Activated CD4-positive, CD25-positive, alpha-beta regulatory T cell (primary cell): ENCODE measurements at places on chromosomes 6 and 20.

GRCh38 chr6:3825851-3826581, 23.2 kb upstream of the FAM50B start:
- no peak for DNase-seq

- no peak for DNase-seq
Measured at GRCh38 chr6:27547157-27548075, 74.5 kb upstream of the ZNF184 start.

DNA sequence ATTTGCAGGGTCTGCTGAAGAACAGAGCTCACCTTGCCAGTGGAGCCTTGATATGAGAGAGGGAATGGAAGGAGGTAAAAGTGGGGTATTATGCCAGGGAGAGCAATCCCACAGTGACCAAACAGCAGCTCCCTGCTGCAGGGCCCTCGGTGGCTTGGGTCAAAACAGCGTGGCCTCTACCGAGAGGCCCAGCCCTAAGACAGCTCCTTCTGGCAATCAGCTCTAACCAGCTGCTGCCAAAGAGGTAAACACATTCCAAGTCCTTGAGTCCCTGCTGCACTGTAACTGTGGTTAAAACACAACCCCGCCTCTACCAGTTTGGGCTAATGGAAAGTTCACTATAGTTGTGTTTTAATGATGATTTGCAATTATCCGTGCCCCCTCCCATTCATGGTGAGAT, 1.4 kb upstream of the DAAM2 start:
- DNase-seq, result no peak

- DNase-seq, result no peak
Measured at GRCh38 chr6:106379951-106380350, 19.4 kb downstream of the CRYBG1 start.

GRCh38 chr20:63873477-63873971, 8.5 kb downstream of the TPD52L2 start:
- DNase-seq, result no peak

DNA sequence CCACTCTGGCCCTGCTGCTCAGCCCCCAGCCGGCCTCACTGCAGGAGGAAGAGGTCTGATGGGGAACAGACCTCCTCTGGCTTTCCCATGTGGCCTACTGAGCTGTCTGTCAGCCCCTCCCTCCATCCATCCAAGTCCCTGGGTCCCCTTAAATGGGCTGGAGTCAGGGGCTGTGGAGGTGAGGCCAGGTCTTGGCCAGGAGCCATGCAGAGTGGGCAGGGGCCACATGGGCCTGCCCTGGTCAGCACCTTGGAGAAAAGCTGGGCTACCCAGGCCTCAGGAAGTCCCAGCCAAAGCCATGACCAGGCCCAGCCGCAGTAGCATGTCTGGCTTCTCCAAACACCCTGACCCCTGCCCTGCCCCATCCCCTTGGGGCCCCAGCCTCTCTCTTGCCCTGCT, 6.3 kb downstream of the SPDEF start:
- no peak for DNase-seq

DNA sequence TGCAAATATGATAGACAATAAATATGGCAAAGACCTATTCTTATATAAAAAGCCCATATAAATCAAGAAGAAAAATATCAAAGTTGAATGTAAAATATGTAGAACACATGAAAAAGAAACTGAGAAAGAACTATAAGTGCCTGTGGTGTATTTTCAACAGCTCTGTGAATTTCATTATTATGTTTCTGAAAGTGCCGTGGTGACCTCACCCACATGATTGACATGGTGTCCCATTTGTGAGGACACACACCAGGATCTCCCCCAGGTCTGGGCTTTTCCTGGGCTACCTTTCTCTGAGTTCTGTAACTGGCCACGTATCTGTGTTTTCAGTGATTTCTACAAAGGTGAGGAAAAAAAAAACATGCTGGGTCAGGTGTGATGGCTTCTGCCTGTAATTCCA, 86.7 kb downstream of the BMP6 start:
- no peak for DNase-seq

- no peak for DNase-seq
Measured at GRCh38 chr20:11539450-11539849, 378.2 kb upstream of the BTBD3 start.

- no peak for DNase-seq
Measured at GRCh38 chr6:133312006-133312405, 70.8 kb downstream of the EYA4 start.

DNA sequence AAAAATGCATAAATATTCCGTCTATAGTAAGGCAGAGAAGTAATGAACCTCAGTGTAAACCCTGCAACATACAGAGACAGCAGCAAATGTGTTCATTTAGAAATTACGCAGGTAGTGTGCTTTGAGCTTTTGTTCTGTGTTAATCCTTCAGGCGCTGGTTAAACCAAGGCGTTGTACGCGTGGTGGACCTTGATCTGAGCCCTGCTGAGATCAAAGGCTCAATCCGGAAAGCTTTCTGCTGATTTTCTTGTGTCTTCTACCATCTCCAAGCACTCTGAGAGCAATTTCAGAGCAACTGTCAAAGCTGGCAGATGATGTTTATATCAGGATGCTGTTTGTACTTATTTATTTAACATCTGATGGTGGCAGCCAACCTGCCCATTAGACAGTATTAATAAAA, 382.8 kb downstream of the CDH26 start:
- DNase-seq, result no peak

GRCh38 chr20:53061192-53062108, 89.3 kb downstream of the TSHZ2 start:
- DNase-seq, result no peak

DNA sequence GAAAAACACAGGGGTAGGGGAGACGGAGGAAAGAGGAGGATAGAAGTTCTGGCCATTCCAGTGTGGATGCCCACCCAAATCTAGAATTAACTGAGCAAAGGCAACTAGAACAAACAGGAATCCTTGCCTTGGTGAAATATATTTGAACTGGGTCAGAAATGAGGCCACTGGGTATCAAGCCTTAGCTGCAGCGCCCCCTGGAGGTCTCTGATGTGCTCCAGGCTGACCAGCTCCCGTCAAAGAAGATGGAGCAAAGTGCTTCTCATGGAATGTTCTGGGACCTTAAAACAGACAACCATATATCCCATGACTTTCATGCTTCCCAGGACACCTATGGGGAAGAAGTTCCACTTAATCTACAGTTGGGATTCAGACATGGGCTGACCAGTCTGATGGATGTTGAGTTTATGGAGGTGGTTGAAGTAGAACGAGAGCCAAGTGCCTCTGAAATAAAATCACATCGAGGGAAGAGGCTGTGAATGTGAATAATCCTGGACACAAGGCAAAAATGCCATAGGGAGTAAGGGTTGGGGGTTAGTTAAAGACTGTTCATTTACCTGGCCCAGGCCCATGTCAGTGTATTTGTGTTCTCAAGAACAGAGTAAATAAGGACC, 50.4 kb downstream of the HLA-DPB1 start:
- DNase-seq, result peak; percentile 54

- DNase-seq, result no peak
Measured at GRCh38 chr6:146290589-146290901, 253.1 kb upstream of the RAB32 start.

DNA sequence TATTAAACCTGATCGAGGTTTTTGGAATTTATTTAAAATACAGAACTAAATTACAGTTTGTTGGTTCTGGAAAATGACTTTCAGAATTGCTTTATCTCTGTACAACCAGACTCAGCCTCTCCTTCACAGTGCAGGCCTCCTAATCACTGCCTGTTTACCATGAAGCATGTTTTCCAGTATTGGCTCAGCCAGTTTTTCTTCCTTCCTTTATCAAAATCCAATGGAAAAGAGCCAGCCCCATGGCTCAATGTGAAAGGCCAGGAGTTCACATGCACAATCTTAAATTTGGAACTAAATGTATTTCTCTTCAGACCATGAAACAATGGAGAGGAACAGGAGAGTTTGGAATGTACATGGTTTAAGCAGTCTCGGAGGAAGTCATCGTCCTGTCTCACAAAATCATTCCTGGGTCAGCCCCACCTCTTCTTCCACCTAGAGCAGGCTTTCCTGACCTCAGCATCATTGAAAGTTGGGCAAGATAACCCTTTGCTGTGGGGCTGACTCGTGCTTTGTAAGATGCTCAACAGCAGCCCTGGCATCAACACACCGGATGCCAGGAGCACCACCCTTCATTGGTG, 680.9 kb upstream of the AGPAT4 start:
- DNase-seq, result no peak

GRCh38 chr6:39425346-39426072, 103.0 kb upstream of the KCNK16 start:
- no peak for DNase-seq

- peak; percentile 72 for DNase-seq
Measured at GRCh38 chr6:44223319-44224028, at the start of gene SLC29A1. Gene SLC29A1 (plus strand): TSS chr6:44223595. CDS start chr6:44227314, 3,719 bp downstream.

DNA sequence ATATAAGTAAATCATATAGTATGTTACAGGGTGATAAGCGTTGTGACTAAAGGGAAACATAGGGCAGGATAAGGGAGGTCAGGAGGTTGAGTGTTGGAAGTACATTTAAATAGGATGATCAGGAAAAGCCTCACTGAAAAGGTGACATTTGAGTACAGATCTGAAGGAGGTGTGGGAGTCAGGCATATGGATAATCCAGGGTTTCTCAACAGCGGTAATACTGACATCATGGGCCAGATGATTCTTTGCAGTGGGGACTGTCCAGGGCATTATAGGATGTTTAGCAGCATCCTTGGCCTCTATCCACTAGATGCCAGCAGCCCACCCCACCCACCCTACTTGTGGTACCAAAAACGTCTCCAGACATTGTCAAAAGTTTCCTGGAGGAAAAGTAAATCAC, 292.6 kb upstream of the PREP start:
- DNase-seq, result no peak

DNA sequence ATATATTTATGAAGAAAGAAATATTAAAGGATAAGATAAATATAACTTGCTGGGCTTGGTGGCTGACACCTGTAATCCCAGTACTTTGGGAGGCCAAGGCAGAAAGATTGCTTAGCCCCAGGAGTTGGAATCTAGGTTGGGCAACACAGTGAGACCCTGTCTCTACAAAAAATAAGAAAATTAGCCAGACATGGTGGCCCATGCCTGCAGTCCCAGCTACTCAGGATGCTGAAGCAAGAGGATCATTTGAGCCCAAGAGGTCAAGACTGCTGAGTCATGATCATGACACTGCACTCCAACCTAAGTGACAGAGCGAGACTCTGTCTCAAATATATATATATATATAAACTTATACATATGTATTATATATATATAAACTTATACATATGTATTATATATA, 164.0 kb downstream of the MRPL14 start:
- no peak for DNase-seq

DNA sequence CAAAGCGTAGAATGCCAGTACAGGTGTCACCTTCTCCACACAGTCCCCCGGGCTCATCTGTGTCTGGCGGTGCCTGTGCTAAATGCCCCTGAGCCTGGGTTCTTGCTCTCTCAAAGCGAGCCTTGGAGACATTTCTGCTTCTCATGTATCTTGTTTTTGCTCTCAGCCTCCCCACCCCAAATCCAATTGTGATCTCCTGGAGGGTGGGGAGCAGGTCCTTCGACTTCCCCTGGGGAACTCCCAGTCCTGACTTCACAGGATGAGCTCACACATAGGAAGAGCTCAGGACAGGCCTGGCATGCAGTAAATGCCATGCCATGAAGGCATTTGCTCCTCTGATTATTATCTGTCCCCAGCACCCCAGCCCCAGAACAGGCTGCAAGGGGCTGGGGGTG, 58.1 kb downstream of the NOL4L start:
- DNase-seq, result no peak

DNA sequence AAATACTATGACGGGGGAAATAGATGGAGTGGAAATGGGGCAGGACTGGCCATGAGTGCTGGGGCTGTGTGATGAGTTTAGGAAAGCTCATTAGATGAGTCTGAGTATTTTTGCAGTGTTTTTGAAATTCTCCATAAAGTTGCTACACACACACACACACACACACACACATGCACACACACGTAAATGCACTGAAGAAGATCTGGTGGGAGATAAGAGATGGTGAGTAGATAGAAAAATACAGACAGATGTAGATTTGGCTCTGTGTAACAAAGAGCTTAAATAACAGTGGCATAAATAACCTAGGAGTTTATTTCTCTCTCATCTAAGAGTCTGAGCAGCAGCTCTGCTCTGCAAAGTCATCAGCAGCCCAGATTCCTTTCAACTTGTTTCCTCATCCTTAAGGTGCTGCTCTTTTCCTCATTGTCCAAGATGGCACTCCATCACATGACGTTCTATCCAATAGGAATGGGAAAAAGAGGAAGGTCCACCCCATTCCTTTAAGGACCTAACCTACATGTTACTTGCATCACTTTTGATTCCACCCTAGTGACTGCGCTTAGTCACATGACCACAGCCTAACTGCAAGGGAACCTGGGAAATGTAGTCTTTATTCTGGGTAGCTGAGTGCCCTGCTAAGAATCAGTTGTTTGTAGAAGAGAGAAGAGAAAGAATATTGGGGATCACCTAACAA, 76.4 kb downstream of the EYA2 start:
- no peak for DNase-seq

- DNase-seq, result peak; percentile 48
Measured at GRCh38 chr20:59149678-59150504, 13.7 kb upstream of the ZNF831 start.

GRCh38 chr20:1274485-1275311, 8.6 kb downstream of the SNPH start:
- no peak for DNase-seq

GRCh38 chr6:138404666-138405337, 779 bp downstream of the HEBP2 start:
- no peak for DNase-seq

DNA sequence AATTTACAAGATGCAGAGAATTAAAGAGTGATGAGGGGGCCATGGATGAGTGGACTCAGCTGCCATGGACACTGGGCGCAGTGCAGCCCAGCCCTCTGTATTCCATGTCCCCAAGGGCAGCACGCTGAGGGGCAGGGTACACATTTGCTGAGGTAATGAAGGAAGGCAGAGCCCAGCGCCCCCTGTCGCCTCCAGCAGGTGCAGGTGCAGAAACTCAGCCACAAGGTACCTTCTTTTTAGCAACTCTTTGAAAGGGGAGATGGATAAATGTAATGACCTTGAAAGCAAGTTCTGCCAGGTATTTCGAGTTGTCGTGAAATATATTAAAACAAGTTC, 7.1 kb downstream of the CD93 start:
- no peak for DNase-seq

GRCh38 chr20:24206995-24207394, 218.4 kb upstream of the GGTLC1 start:
- no peak for DNase-seq

DNA sequence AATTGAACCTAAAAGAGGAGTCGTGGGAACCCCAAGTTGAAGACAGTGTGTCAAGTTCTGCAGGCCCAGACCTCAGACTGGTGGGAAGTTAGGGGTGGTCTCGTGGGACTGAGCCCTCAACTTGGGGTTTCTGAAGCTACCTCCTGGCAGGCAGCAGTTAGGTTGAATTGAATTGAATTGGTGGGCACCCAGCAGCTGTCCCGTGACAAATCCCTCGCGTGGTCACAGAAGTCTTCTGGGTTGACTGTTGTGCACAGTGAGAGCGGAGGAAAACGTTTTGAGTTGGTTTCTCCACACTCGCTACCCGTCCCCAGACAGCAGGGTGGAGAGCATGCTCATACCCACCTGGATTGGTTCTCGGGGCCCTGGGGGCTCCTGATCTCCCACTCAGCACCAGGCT, 12.9 kb downstream of the SLC4A11 start:
- DNase-seq, result no peak
